CD4-positive, alpha-beta T cell treated with Interleukin-12 subunit alpha and Interleukin-12 subunit beta, for 1 hour (primary cell): ENCODE measurements at places on chromosomes 3 and 15.

- DNase-seq = no peak
Observed at GRCh38 chr3:171428321-171428787, 31.9 kb downstream of the TNIK start.

- DNase-seq = no peak
Observed at GRCh38 chr3:74410276-74410941, 204.1 kb downstream of the CNTN3 start.

DNA sequence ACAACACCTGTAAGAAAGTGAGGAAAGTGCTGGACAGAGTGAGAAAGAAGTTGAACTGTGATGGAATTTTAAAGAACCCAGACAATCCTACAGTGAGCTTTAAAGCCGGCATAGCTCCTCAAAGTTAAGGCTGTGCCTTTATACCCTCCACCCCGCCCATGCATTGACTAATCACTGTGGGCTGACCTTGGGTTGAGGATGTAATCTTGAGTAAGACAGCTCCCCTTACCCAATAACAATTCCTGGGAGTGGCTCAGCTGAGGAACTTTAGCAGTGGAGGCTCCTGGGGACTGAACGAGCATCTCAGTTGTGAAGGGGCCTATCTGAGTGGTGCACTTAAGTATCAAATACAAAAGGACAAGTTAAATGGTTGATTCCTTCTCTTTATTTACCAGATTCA, 35.7 kb upstream of the ZNF770 start:
- DNase-seq = peak; percentile 0

DNA sequence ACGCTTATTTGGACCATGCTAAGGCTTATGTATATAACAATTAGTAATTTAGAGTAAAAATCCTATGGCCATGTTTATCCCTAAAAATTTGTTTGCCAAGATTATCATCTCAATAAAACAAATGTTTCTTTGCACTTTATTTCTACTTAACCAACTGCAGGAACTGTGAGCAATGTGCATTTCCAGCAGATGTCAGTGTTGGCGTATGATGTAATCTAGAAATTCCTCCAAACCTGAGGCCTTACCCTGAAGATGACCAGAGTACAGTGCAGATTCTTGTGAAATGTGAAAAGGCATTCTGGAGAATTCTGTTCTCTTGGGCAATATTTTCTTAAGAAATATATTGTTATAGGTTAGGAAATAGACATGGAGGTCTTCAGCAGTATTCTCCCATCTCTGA, 205.9 kb downstream of the MBNL1 start:
- DNase-seq = no peak

DNA sequence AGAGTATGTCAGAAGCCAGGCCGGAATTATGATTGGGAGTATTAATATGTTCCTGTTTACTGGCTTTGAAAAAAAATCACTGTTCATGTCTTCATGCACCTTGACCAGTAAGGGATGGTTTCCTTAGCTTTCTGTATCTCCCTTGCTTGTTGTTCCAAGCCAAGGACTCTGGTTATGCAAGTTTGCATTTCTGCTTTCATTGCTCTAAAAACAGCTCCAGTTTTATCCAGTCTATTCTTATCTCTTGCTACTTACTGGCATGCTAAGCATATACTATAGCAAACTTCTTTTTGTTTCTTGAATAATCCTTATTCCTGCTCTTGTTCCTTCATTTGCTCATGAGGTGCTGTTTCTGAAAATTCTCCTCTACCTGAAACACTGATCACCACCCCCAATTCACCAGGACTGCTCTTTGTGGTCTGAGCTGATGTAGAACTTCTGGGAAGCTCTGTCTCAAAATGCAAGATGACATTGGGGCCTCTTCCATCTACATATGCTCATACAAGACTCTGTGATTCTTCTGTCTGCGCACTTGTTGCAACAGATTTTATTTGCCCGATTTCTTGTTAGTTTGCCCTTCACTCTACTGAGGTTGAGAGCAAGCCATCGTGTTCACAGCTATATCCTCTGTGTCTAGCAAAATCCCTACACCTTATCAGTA, 173.0 kb downstream of the EBLN2 start:
- DNase-seq = no peak

DNA sequence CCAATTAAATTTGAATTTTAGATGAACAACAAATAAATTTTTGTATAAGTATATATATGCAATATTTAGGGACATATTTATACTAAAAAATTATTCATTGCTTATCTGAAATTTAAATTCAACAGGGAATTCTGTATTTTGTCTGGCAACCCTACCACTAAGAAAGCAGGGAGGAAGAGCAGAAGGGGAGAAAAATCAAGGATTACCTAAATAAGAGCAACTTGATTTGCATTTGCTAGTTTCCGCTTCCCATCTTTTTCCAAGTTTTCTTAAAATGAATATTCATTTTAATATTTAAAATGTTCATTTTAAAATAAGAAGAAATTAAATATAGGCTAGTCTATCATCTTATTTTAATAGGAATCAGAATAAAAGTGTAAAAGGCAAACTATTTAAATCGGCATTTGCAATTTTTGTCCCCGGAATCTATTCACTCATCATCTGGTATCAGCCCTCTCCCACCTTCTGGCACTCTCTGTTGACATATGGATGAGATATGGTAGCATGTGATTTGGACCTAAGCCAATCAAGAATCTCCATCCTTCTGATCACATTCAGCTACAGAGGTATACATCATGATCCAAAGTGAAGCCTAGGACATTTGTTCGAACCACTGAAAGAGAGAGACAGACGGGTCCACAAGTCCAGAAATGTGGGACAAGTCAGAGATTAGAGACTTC, 82.6 kb downstream of the TRANK1 start:
- no peak for DNase-seq

GRCh38 chr3:183555541-183556081, at the start of gene KLHL6:
TSS of gene KLHL6 (minus strand) at chr3:183555706. CDS start at chr3:183555653, 53 bp downstream.
- peak; percentile 78 for DNase-seq

DNA sequence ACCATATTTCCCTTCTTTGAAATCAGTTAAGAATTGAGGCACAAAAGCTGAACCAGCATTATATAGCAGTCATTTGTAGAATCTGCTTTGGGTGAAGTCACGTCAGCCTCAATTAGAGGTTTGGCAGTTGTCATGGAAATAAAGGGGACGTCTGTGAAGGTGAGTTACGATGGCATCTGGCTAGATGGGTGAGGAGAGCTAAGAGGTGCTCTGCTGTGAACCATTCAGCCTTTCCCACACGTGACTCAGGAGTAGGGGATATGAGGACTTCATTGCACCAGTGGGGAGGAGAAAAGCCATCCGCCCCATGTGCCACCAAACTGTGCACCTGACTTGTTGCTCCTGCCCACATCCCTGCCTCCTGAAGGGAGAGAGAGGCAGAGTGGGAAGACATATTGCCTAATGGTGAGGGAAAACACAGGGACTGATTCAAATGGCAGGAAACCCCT, 2.8 kb upstream of the C15orf40 start:
- DNase-seq = no peak

- DNase-seq = no peak
Observed at GRCh38 chr15:100788418-100789105, 91.1 kb upstream of the ALDH1A3 start.

GRCh38 chr3:108320746-108321350, 24.5 kb downstream of the HHLA2 start:
- DNase-seq = no peak

DNA sequence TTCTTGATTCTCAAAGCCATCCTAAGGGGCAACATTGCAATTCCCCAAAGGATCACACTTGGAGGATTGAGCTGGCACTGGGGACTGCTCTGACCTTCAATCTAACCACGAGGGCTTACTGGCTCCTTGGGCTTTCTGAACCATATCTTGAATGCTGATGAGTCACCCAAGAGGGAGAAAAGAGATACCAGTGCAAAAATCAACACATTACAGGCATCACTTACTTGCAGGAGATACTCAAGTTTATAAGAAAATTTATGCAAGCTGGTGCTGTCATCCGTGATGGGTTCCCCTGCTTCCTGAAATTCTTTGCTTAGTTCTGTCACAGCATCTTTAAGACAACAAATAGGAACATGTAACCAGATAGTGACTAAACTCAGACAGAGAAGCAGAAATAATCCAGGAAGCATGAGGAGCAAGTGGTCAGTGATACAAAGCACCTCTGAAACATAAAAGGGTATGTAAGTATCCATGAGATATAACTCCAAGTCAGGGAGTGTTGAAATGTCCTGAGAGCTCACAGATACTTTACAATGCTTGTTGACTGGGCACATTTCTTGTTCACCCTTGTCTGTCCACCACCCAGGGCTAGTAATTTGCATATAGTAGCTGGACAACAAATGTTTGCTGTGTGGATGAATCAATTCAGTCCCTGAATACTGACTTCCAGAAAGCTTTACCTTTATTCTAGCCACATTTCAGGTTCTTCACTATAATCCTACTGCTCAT, 14.1 kb downstream of the FYCO1 start:
- DNase-seq = no peak

GRCh38 chr15:64634576-64635498, 140.6 kb downstream of the RBPMS2 start:
- DNase-seq = peak; percentile 50

DNA sequence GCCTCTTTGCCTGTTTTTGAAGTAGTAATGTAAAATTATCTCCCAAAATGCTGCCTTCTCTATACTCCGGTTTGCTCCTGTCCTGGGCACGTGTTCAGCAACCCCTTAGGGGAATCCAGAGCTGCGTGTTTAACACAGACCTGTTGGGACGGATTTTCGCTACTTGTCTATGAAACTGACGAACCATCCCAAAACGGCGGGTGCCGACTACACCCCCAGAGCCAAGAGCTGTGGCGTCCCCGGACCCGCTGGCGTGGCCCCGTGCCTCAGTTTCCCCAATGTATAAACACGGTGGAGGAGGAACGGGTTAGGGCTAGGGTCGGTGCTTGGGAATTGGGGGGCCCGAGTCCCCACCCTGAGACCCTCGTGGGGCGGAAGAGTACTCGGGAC, 473 bp downstream of the FHIT start:
- peak; percentile 12 for DNase-seq
